Regular cardiac myocyte (primary cell): ENCODE measurements at places on chromosomes 6 and 20. TPM values are rescaled to one million over a fixed set of nuclear protein-coding genes. Genes with fewer than 3 reads are reported as not detected.

TPBG gene
- 61.9 and 79.2 TPM in 2 replicates for total RNA-seq

TFAP2C gene
- not detected in 2 replicates for total RNA-seq

CD40 gene
- 5.8 and 14.9 TPM in 2 replicates for total RNA-seq

TP53TG5 gene
- total RNA-seq: under 0.01 TPM in 1 of 2 replicates, not detected in the other

AGER gene
- 0.56 and 0.58 TPM in 2 replicates for total RNA-seq

HDGFL1 gene
- not detected in 2 replicates for total RNA-seq
